Melanocyte of skin (primary cell): ENCODE measurements at places on chromosomes 3 and 15. TPM values are rescaled to one million over a fixed set of nuclear protein-coding genes. Genes with fewer than 3 reads are reported as not detected.

SMCO1 gene
- total RNA-seq: not detected in 2 replicates

CGNL1 gene
- total RNA-seq: under 0.01 and 0.15 TPM in 2 replicates

KLHL6 gene
- total RNA-seq: 0.77 and 2.3 TPM in 2 replicates

BNIP2 gene
- total RNA-seq: 122 and 177 TPM in 2 replicates

ZBTB20 gene
- 10.3 and 19.3 TPM in 2 replicates for total RNA-seq

CYP1A1 gene
- 5.8 and 8.6 TPM in 2 replicates for total RNA-seq

PRR20G gene
- not detected in 2 replicates for total RNA-seq

SLC30A4 gene
- 4.0 and 4.3 TPM in 2 replicates for total RNA-seq

CAMK1 gene
- total RNA-seq: 11.0 and 15.6 TPM in 2 replicates

STRA6 gene
- total RNA-seq: under 0.01 TPM in 1 of 2 replicates, not detected in the other

ADPRH gene
- 7.9 and 8.7 TPM in 2 replicates for total RNA-seq

ACTRT3 gene
- total RNA-seq: 2.5 and 3.7 TPM in 2 replicates

SERINC4 gene
- not detected in 2 replicates for total RNA-seq

ITIH3 gene
- total RNA-seq: 4.0 TPM in 1 of 2 replicates, not detected in the other

CLDN1 gene
- 4.5 and 8.0 TPM in 2 replicates for total RNA-seq

ANKUB1 gene
- not detected in 2 replicates for total RNA-seq

TAGLN3 gene
- 1.4 TPM in 1 of 2 replicates, not detected in the other for total RNA-seq

KBTBD12 gene
- not detected in 2 replicates for total RNA-seq

IGSF11 gene
- 104 and 133 TPM in 2 replicates for total RNA-seq

PPM1L gene
- 4.5 and 8.4 TPM in 2 replicates for total RNA-seq

TRIM71 gene
- under 0.01 TPM in 2 replicates for total RNA-seq

GOLGA6D gene
- under 0.01 TPM in 2 replicates for total RNA-seq

MAP1A gene
- 2.3 TPM in 2 replicates for total RNA-seq

SLC12A1 gene
- under 0.01 and 0.15 TPM in 2 replicates for total RNA-seq

DNAH1 gene
- 2.0 and 4.0 TPM in 2 replicates for total RNA-seq

SORD gene
- 74.9 and 81.6 TPM in 2 replicates for total RNA-seq

KNG1 gene
- total RNA-seq: not detected in 2 replicates

ZPLD1 gene
- total RNA-seq: not detected in 2 replicates
